ENCODE measurements at places on chromosomes 5 and 9. TPM values are rescaled to one million over a fixed set of nuclear protein-coding genes. Genes with fewer than 3 reads are reported as not detected.

- no peak for DNase-seq
Observed at GRCh38 chr5:115079924-115080623, 89.6 kb downstream of the TRIM36 start.

DNA sequence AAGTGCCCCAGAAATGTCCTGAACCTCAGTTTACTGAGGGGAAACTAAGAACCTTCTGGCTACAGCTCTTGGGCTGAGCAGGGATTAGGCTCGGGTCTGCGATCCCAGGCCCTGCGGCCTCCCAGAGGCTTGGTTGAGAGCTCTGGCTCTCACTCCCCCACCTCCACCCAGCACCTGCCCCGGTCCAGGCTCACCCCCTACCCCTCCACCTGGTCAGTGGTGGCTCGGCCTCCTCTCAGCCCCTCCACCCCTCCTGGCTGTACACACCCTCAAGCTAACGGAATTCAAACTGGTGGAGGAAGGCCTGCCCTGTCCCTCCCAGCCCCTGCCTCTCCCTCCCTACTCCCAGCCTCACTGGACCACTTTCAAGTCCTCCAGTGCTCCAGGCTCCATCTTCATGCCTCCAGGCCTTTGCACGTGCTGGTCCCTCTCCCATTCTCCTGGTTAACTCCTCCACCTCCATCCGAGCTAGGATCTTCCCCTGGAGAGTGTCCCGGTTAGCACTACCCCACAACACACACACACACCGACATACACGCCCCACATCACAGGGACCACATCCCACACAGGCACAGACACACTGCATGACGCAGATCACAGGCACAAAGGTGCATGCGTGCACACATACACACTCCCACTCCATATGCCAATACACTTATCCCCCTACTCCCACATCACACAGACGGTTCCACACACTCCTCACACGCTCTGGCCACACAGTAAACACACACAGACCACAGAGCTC is 130.9 kb downstream of the C9orf50 start:
- no peak for DNase-seq

GRCh38 chr5:38417658-38418017 is 138.8 kb downstream of the LIFR start:
- no peak for DNase-seq

DNA sequence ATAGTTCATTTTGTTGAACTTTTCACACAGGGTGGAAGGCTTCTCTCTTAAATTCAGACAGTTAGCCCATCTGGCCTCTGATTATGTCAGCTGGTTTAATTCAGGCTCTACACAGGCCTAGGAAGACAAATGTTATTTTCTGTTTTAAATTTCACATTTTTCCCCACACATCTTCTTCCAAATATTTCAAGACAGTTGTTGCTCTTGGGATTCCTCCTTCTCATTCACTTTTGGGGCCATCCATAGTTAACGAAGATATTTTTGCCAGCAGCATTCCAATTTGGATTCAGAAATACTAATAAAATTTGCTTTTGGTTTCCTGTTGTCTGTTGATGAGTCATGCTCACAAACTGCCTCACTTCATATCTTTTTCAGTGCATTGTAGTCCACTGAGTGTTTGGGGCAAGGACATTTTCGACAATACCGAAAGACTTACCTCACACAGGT is 475.4 kb downstream of the DMAC1 start:
- no peak for DNase-seq

- no peak for DNase-seq
Observed at GRCh38 chr5:77167695-77168121, 42.8 kb upstream of the PDE8B start.

DNA sequence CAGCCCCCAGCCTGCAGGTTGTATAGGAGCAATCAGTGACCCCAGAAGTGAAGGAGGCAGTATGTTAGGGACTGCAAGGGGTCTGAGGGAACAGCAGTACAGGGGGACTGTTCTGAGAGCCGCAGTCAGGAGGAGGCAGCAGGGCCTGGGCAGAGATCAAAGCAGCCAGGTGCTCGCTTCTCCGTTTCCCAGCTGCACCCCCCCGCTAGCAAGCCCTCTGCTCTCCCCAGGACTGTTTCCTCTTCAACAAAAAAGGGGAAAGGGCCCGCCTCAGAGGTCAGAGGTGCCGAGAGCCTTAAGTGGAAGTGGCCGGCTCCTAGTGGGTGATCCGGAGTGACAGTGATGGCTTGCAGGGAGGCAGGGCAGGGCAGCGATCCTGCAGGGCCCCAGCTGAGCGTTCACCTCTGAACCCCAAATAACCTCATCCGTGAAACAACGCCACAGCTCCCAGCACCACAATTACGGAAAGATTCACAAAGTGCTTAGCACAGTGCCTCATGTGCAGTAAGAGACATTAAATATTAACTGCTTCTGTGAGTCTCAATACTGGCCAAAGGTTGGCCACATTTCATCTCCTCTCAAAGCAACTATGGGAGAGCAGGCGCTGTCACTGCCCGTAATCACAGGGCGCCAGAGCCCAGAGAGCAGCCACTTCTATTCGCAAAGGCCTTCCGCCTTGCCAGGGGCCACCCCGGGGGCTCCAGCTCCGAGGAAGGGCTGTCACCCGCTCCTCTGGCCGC is 8.0 kb downstream of the CLPTM1L start:
- DNase-seq: no peak

Gene ATOSB
- 14.3 TPM for polyA plus RNA-seq

Gene ZNF883
- 8.6 TPM for polyA plus RNA-seq

Gene GCNT4
- 1.0 TPM for polyA plus RNA-seq

All from left lung (tissue), 14 donors.